ENCODE measurements at places on chromosomes 2 and 18.

DNA sequence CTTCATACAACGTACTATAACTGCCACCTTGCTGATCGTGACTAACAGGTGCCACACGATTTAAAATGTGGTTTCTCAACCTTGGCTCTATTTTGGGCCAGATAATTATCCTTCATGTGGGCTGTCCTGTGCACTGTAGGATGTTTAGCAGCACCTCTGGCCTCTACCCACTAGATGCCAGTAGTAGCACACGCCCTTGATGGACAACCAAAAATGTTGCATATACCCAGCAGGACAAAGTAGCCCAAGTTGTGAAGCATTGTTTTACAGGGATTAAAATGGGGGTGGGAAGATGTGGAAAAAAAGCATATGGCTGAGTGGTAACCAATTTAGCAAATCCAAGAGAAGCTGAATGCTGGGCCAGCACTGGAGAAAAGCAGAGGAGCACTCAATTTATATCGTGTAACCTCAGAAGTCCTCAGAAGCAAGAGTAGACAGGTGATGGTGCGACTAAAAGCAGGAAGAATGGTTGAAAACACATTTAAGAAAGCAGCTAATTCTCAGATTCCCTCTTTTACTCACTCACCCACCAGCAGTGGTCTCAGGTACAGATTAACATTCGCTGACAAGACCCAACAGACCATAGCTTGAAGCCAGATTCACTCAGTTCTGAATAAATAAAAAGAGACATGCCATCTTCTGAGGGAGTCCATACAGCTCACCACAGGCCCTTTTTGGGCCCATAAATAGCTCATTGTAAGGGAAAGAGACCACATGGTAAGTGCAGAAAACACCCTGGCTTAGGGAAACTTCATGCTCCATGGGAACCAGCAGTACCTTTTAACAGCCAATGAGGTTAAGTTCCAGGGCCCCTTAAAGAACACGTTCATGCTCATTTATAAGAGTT is 50.6 kb downstream of the RAPH1 start:
- DNase-seq: peak; percentile 4

GRCh38 chr2:69514406-69514805 is 77.2 kb upstream of the NFU1 start:
- DNase-seq: no peak

DNA sequence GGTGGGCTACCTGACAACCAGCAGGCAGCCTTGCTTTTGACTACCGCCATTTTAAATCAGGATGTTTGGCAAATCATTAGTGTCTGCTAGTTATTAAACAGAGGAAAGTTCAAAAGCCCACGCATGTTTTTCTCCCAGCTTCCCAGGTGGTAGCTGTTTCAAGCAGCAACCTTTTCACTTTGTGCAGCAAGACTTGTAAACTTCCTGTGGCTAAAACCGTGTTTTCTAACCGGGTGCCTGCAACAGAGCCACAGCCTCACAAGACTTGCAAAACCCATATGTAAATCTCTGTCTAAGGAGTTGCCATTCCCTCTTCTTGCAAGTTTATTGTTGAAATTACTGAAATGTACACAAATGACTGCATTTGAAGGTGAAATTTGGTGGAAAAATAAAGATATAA is 633.1 kb downstream of the BCL11A start:
- no peak for DNase-seq

DNA sequence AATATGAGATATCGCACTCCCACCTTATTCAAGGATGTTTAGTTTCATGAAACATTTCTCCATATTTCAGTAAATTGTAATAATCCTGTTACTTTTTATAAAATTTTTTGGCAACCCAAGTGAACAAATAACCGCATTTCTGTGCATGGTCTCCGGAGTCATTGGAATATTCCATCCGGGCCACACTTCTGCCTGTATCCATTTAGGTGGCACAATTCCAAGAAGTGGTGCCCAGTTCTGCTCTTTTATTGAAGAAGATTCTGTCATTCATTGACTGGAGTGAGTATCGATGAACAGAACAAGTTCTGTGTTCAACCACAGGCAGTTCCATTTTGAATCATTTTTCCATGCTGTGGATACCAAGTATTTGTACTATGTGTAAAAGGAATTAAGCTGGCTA is 26.6 kb upstream of the ICOS start:
- no peak for DNase-seq

GRCh38 chr2:80549901-80550300 is 245.3 kb upstream of the LRRTM1 start:
- DNase-seq: no peak

DNA sequence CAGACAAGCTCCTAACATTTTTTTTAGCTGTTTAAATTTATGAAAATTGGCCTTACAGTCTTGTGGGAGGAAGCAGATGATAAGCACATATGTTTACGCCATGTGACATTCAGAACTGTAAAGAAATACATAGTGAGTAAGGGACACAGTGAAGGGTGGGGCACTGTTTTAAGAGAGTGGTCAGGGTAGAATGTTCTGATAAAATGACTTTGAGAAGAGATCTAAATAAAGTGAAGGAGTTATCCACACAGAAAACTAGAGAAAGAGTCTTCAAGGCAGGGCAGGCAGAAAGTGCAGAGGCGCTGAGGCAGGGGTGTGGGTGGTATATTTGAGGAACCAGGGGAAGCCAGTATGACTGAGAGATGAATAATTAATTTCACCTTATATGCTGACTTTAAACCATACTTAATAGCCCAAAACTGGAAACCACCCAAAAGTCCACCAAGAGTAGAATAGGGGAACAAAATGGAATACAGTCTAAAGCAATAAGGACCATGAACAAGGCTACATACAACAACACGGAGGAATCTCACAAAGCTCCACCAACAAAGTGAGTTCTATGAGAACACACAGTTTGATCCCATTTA is 8.6 kb downstream of the MREG start:
- no peak for DNase-seq

- no peak for DNase-seq
Measured at GRCh38 chr2:219561179-219562048, 9.9 kb downstream of the OBSL1 start.

DNA sequence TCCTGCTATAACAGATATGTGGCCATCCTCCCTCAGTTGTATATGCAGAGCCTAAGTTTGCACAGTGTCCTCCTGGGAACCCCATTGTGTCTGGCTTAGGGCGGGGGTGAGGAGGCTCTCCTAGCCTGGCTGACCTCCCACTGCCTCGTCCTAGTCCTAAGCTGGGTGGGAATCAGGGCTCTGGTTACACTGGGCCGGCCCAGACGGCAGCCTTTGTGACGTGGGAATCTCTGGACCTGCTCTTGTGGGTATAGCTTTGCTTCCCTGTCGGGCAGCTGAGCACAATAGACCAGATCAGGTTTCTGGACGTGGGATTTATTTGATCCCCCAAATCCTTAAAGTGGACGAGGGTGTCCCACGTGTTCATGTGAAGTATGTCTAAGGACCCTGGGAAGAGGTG is 2.9 kb downstream of the ACKR3 start:
- no peak for DNase-seq

DNA sequence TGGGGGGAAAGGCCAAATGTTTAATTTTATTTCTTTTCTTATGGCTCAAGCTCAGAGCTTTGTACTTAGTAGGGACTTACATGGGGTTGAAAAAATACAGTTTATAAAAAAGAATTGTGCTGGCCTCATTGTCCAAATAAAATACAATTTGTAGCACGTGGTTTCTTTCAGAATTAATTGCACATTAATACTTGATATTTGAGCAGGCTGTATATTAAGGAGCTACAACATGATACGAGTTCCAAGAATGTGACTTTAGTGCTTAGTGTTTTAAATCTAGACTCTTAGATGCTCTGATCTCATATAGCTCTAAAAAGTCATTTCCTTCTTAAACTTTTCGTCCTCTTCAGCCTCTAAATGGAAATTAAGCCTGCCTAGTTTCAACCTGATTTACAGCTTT is 46.4 kb upstream of the RASGRP3 start:
- DNase-seq: no peak

GRCh38 chr18:28529644-28530043 is 352.7 kb upstream of the CDH2 start:
- DNase-seq: no peak

DNA sequence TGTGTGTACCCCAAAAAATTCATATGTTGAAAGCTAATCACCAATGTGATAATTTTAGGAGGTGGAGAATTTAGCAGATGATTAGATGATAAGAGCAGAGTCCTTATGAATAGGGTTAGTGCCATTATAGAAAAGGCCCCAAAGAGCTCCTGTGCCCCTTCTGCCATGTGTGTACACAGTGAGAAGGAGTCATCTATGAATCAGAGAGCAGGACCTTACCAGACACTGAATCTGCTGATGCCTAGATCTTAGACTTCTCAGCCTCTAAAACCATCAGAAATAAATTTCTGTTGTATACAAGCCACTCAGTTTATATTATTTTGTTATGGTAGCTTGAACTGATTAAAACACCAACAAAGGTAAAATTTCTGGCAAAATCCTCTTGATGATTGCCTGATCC is 560.0 kb upstream of the CDH2 start:
- no peak for DNase-seq

GRCh38 chr18:52442686-52443085 is 102.7 kb downstream of the DCC start:
- no peak for DNase-seq

- DNase-seq: no peak
Measured at GRCh38 chr2:218745559-218746469, 35.2 kb downstream of the TTLL4 start.

DNA sequence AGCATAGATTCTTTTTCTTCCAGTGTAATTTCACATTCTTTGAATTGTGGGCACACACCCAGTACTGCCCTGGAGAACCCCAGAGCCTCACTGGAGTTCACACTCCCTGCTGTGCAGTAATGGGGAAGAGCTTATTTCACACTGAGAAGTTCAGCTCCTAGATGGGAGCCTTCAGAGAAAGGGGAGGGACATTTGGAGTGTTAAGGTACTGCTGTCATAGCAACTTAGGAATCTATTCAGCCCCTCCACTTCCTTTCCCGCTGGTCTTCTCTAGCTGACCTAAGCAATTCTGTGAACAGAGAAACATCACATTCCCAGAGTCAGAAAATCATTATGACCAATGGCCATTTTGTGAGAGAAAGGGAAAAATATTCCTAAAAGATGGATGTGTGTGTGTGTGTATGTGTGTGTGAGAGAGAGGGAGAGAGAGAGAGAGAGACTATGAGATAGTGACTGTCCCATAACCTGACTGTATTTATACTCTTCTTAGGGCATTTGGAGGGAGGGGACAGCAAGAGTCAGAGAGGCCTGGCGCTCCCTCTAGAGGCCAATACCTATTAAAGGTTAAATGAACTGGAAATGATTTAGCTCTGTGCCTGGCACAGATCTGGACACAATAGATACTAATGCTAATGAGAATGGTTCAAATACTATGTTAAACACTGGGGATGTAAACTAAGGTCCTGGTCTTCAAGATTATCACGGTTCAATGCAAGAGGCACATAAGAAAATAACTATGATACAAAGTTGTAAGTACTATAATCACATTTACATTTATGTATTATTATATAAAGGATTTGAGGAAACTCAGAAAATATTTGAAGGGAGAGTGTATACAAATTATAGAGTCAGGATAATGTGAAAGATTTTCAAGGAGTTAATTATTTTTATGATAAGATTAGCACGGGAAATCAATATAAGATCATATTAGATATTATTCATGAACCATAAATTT is 41.5 kb upstream of the RPE start:
- no peak for DNase-seq

GRCh38 chr2:28606986-28607441 is 111.2 kb downstream of the PLB1 start:
- no peak for DNase-seq

DNA sequence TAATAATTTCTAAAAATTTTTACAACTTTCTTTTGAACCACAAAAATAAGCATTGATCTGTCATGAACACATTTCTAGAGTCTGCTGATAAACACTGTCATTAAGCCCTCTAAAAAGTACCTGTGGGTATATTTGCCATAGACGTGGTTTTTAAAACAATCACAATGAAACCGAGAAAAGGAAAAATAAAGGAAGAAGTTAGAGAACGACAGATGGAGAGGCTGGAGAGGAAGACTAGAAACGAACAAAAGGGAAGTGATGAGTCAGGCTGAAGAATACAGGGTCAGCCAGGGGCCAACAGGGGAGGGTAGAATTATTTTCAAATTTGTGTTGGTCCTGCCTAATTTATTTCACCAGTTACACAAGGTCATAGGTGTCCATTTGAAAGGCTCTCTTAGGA is 62.0 kb downstream of the MYL12B start:
- DNase-seq: no peak

GRCh38 chr2:240395896-240396622 is 39.4 kb upstream of the GPC1 start:
- DNase-seq: no peak

- no peak for DNase-seq
Measured at GRCh38 chr2:205047273-205047839, 502.1 kb downstream of the PARD3B start.

- DNase-seq: no peak
Measured at GRCh38 chr2:148554459-148555247, 89.9 kb upstream of the EPC2 start.

DNA sequence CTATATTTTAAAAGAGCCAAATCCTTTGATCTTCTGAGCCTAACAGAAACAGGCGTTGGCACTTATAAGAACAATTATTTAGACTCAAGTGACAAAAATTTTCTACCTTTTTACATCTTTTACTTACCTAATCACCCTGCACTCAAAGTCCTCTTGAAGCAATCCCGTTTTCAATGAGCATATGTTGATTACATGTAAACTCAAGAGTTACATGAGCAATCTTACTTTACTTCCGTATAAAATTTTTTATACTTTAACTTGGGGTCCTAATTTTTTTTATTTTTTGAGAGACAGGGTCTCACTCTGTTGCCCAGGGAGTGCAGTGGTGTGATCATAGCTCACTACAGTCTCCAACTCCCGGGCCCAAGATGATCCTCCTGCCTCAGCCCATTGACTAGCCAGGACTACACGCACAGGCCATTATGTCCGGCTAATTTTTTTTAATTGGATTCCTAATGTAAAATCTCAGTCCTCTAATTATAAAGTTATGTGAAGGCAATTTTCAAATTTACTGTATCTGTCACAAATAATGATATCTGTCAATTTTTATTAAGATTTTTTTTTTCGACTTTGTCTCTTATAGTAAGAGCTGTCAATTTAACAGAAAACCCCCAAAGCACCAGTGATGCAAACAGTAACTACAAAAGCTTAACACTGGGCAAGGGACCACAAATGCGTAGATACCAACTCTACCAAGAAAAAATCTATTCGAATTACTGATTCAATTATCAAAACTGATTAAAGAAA is 19.1 kb upstream of the STPG4 start:
- no peak for DNase-seq

DNA sequence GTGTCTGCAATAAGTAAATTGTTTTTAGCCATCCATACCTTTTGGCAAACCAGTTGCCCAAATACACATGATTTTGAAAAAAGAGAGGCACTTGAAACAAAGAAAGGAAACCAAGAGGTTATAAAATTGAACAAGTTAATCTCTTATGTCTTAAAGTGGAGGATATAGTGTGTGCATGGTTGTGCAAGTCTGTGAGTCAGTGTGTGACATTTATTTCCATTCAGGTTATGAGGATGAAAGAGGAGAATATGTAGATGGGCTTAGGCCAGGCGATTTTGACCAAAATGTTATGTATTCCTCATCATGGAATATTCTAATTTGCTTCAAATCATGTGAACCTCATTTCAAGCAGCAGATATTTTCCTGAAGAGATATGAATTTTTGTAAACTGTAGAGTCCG is 123.3 kb downstream of the SETBP1 start:
- no peak for DNase-seq

- no peak for DNase-seq
Measured at GRCh38 chr18:25144820-25145219, 207.1 kb downstream of the ZNF521 start.

- no peak for DNase-seq
Measured at GRCh38 chr2:37560241-37560848, 111.1 kb downstream of the CDC42EP3 start.

GRCh38 chr2:41922177-41922576 is 125.6 kb upstream of the PKDCC start:
- DNase-seq: no peak

Data from CD8-positive, alpha-beta memory T cell (primary cell).